HCT116 (cell line): ENCODE measurements at places on chromosomes 1 and 21.

- no peak for DNase-seq
These were observed 11.5 kb downstream of the ZNF697 start for GRCh38 chr1:119636491-119637089.

GRCh38 chr1:39698568-39698967, 7.3 kb upstream of the HPCAL4 start:
- no peak for DNase-seq

DNA sequence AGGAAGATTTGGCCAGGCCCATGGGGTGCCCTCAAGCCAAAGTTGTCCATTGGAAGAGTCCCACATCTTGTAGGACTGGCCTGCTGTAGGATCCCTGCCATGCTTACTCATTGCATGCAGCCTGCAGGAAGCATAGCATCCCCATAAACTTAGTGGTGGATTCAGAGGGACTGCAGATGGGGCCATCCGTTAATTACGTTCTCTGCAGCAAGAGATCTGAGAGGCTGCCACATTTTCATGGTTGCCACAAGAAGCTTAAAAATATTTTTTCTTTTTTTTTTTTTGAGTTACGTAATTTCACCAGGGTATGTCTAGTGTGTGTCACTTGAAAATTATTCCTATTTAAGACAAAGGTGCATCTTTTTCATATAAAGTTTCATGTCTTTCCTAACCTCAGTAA, 329.7 kb upstream of the USP24 start:
- DNase-seq, result no peak

GRCh38 chr1:65741993-65742392, 50.7 kb upstream of the PDE4B start:
- no peak for DNase-seq

GRCh38 chr21:35204850-35205541, 155.9 kb upstream of the RUNX1 start:
- no peak for DNase-seq

DNA sequence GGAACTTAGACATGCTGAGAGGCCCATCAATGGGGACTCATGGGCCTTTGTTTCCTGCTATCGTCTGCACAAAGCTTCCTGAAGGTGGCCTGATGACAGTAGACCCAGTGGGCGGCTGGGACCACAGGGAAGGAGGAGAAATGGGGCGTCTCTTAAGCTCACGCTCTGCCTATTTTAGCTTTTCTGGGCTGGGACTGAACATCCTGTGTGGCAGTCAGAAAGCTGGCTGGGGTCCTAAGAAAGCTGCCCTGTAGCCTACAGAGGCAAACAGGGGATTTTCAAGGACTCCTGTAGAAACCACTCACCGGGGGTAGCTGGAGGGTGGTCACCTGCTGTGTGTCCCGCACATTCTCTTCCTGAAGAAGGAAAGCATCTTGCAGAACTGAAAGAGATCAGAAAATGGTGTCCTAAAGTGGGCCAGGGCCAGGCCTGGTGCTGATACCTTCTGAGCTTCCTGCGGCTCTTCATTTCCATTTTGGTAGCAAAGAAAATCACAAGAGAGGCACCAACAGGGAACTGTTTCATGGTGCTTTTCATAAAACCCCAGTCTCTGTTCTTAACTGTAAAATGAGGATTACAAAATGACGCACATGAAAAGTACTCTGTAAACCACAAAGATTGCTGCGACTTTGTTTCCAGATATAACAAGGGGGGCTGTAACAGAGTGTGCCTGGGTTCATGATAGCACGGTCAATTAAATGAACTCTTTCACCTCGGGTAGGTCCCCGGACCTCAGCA, 8.6 kb downstream of the ZNF496 start:
- no peak for DNase-seq
